ENCODE measurements at places on chromosomes 16 and 17. TPM values are rescaled to one million over a fixed set of nuclear protein-coding genes. Genes with fewer than 3 reads are reported as not detected.

TMEM98 gene
- total RNA-seq, result 57.1 TPM

MRPL58 gene
- 25.7 TPM for total RNA-seq

HEXD gene
- total RNA-seq, result 28.6 TPM

GFAP gene
- 0.15 TPM for total RNA-seq

ZSCAN10 gene
- not detected for total RNA-seq

KRT9 gene
- not detected for total RNA-seq

PRSS22 gene
- total RNA-seq, result 16.7 TPM

KRTAP2-1 gene
- total RNA-seq, result not detected

DOC2B gene
- total RNA-seq, result 2.4 TPM

KCNH4 gene
- not detected for total RNA-seq

HOXB1 gene
- not detected for total RNA-seq

SNN gene
- total RNA-seq, result 21.1 TPM

LHX1 gene
- not detected for total RNA-seq

RAP1GAP2 gene
- total RNA-seq, result 14.5 TPM

CCDC92B gene
- total RNA-seq, result 0.18 TPM

TBC1D3I gene
- total RNA-seq, result 0.76 TPM

TPSG1 gene
- total RNA-seq, result 0.34 TPM

MT1F gene
- 8.8 TPM for total RNA-seq

SLC13A2 gene
- total RNA-seq, result not detected

CTRL gene
- 0.50 TPM for total RNA-seq

PRSS53 gene
- 2.9 TPM for total RNA-seq

CCR7 gene
- total RNA-seq, result 0.35 TPM

NUBP1 gene
- 35.6 TPM for total RNA-seq

SPEM3 gene
- total RNA-seq, result not detected

ICAM2 gene
- 32.3 TPM for total RNA-seq

KRTAP9-2 gene
- total RNA-seq, result not detected

IGFALS gene
- 2.2 TPM for total RNA-seq

RPL26 gene
- total RNA-seq, result 1,210 TPM

PLA2G15 gene
- 34.5 TPM for total RNA-seq

KRTAP3-2 gene
- total RNA-seq, result not detected

SMIM36 gene
- not detected for total RNA-seq

PDIA2 gene
- total RNA-seq, result 0.60 TPM

GP1BA gene
- 0.31 TPM for total RNA-seq

CPHXL2 gene
- not detected for total RNA-seq

ARL2BP gene
- total RNA-seq, result 51.4 TPM

ELMO3 gene
- 14.8 TPM for total RNA-seq

PRRT2 gene
- 3.1 TPM for total RNA-seq

TLCD2 gene
- total RNA-seq, result 14.4 TPM

KRT12 gene
- total RNA-seq, result not detected

RASL10B gene
- 0.52 TPM for total RNA-seq

ITGAL gene
- 60.2 TPM for total RNA-seq

SLC47A2 gene
- total RNA-seq, result not detected

C16orf86 gene
- total RNA-seq, result 3.6 TPM

PRSS33 gene
- not detected for total RNA-seq

RETREG3 gene
- total RNA-seq, result 75.5 TPM

ST6GALNAC1 gene
- 46.0 TPM for total RNA-seq

ADGRG3 gene
- 29.8 TPM for total RNA-seq

SALL1 gene
- total RNA-seq, result not detected

CES5A gene
- total RNA-seq, result not detected

EPX gene
- not detected for total RNA-seq

TPSB2 gene
- 55.5 TPM for total RNA-seq

Measured in left lung (tissue), 14 donors.